HEK293T (cell line): ENCODE measurements at places on chromosomes 3 and 15.
A peak's percentile ranks its signal among the peaks of the same experiment; 100 is the strongest.

DNA sequence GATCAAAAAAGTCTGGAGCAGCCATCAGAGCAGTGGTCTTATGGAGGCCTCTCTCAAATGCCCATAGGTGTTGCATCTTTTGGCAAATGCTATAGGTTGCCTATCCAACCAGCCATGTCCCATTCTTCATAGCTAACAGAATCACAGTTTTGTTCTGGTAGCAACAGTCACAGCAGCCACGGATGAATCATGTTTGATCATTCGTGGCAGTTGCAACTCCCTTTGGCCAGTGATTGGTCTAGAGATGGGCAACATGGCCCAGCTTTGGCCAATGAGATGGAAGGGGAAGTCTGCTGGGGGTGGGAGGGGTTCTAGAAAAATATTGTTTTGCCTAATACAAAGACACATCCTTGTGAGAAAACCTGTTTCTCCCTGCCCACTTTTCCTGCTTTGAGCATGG is 50.3 kb upstream of the PPP2R3A start:
- DNase-seq = no peak

DNA sequence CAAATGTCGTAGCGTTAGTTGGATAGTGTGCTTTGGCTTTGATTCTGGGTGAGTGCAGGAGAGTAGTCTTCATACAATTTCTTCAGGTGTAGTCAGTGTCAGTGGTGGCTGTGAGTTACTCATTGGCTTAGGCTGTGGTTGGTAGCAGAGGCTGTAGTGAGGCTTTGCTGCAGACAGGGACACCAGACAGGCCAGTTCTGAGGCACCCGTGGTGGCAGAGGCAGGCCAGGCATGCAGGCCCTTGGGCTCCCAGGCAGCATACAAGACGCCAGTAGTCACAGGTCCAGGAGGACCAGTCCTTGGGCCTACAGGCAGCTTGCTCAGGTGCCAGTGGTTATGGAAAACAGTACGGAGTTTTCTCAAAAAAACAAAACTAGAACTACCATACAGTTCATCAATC is 61.3 kb downstream of the DMXL2 start:
- DNase-seq = no peak

DNA sequence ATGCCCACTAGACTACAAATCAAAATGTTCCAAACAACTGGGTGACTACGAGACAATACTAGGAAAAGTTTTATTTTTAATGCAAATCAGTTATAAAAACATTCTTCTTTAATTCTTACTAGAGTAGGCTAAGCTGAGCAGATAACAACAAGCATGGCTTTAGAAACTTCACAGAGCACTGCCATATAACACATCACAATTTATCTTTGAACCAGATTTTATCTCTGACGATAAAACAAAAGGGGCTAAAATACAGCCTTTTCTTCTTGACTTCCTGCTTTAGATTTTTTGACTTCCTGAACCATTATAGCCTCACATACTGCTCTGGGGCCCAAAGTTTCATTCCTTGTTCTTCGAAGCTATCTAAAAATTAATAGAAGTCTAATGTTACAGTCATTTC is 25.9 kb downstream of the TBC1D2B start:
- no peak for DNase-seq

DNA sequence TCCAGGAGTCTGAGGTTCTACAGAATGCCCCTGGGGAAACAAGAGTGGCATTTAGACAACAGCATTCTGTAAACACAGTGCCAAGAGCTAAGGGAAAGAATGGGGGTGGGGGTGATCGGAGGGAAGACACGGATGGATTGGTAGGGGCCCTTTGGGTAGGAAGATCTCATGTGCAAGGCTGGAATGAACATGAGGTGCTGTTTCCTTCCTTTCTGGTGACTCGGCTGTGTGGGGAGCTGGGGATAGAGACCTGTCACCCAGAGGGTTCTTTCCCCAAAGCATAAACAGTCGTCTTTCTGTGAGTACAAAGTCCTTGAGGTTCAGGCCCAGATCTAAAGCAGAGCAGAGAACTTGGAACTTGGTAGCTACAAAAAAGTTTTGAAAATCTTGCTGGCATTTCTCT is 11.7 kb downstream of the TPM1 start:
- no peak for DNase-seq

- no peak for DNase-seq
These were observed 87.5 kb downstream of the KCNMB2 start for GRCh38 chr3:178623666-178624255.

GRCh38 chr15:69037977-69038376 is 23.5 kb downstream of the NOX5 start:
- no peak for DNase-seq

GRCh38 chr3:13495921-13496723 is 16.0 kb downstream of the HDAC11 start:
- DNase-seq = peak; percentile 72

- DNase-seq = no peak
These were observed 196.2 kb upstream of the MRPL3 start for GRCh38 chr3:131699001-131699400.

- DNase-seq = no peak
These were observed 827.4 kb upstream of the NR2F2 start for GRCh38 chr15:95503107-95503506.

GRCh38 chr3:45187694-45188141 is 38.4 kb downstream of the TMEM158 start:
- no peak for DNase-seq

DNA sequence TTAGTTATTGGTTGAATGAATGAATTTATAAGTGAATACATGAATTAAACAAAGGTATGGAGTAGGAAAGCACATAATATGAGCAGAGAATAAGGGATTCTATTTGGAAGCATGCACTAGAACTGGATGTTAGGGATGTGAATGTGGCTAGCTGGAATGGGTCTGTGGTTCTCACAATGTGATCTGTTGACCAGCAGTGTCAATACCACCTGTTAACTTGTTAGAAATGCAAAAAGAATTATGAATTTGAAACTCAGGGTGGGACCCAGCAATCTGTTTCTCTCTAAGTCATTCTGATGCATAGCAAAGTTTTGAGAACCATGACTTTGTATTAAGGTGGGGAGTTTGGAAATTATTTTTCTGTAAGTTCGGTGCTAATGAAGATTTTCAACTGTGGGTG is 41.0 kb upstream of the SATB1 start:
- no peak for DNase-seq

DNA sequence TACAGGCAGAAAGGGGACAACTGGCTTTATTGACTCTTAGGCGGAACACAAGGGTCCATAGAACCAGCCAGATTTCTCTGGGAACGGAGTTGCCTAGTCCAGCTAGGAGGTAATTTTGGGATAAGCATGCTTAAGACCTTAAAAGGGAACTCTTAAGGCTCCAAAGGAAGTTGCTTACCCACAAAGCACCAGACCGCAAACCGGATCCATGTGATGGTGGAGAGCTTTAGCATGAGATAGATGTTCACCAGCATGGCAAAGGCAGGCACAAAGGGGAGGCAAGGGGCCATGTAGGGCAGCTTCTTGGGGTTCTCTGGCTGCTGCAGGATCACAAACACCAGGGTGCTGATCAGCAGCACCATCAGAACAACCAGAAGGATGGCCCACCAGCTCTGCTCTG is 61.4 kb downstream of the CLDN11 start:
- DNase-seq = no peak

GRCh38 chr3:159787178-159787574 is 201.5 kb upstream of the IL12A start:
- no peak for DNase-seq

DNA sequence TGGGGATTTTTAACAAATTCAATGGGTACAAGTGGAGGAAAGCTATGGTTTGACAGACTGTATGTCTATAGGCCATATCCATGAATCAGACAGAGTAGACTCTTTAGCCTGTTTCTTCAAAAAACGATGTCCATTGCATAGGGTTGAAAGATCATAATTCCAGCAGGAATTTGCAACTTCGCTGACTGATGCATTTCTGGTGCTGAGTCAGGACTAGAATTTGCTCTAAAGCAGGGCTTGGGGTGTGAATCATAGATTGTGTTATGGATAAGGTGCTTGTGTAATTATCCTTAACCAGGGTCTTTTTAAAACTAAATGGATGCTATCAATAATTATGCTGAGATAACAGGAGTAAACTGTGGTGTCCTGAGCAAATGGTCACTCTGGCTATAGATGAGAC is 200.4 kb upstream of the TBC1D5 start:
- no peak for DNase-seq

- DNase-seq = peak; percentile 64
These were observed 63.7 kb downstream of the DCLK3 start for GRCh38 chr3:36700537-36701248.

DNA sequence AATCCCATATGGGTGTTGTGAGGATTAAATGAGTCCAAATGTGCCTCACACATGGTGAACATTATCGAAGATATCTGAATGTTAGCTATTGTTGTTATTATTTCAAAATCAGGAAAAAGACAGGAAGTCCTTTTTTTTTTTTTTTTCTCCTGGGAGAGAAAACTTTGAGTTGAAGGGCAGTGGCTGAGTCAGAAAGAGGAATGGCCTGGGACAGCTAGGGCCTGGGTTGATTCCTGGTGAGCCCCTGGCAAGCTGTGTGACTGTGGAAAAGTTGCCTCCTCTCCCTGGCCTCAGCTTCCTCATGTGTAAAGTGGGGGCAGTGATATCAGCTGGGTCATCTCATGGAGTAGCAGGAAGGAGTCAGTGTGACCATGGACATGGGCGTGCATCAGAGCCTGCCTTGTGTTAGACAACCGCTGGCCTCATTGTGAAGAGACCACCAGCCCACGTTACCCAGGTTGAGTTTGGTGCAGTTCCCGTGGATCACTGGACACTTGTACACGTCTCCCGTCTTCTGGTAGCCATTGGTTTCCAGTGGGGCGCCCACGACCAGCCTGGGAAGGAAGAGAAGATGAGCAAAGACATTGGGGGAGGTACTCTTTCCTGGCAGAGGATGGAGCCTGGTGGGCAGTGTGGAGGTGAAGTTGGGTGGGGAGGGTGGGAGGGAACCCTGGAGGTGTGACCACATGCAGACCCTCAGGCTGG is 63.1 kb downstream of the ITGA11 start:
- DNase-seq = no peak

- DNase-seq = no peak
These were observed 20.1 kb upstream of the BCL6 start for GRCh38 chr3:187765342-187765741.

DNA sequence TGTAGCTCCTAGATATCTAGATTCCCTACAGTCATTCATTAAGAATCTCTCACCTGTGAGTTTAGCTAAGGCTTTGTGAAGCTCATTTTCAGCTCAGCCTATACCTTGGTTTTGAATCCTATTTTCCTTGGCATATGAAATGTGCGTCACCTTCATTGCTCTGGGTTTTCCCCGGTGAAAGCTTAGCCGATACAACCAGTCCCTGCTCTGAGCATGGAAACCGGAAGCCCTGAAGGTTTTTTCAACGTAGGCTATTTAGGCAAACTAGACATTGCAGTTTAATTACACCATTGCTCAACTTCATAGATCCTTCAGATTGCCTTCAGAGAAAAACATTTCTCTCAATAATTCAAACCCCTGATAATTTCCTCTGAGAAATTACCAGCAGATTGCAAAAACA is 206.8 kb upstream of the TPRG1 start:
- no peak for DNase-seq

DNA sequence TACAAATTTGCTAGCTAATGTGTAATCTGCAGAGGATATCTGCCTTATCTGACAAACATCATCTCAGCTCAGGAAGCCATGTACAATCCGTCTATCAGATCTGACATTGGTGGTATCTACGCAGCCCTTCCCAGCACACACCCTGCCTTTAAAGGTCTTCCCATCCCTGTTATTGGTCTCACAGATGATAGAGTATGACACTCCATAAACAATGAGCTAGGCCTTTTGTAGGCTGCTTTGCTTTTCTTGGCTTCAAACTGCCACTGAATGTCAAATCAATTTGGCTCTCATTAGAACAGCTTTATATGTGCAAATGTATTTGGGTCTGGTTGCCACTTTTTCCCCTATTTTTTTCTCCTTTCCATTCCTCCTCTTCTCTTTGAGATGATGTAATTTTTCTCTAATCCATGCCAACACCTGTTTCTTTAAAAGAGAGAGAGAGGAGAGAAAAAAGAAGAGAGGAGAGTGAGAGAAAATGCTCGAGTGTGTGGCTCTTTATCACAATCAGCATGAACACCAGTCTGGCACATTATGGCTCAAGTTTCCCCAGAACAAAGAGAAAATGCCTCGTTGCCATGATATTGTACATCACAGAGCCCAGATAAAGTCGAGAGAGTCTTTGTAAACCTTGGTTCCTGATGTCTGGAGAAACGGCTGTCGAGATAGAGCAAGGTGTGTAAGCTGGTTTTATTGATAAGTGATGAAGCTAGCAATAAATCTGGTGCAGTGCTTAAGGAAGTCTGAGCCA is 80.8 kb upstream of the DPH6 start:
- no peak for DNase-seq

- no peak for DNase-seq
These were observed 86.8 kb downstream of the RFTN1 start for GRCh38 chr3:16426665-16427064.

- peak; percentile 56 for DNase-seq
These were observed 2.0 kb downstream of the MECOM start for GRCh38 chr3:169661361-169662131.

- DNase-seq = no peak
These were observed 105.8 kb upstream of the RASGRP1 start for GRCh38 chr15:38670128-38671005.

- no peak for DNase-seq
These were observed 38.4 kb upstream of the FURIN start for GRCh38 chr15:90829942-90830440.

DNA sequence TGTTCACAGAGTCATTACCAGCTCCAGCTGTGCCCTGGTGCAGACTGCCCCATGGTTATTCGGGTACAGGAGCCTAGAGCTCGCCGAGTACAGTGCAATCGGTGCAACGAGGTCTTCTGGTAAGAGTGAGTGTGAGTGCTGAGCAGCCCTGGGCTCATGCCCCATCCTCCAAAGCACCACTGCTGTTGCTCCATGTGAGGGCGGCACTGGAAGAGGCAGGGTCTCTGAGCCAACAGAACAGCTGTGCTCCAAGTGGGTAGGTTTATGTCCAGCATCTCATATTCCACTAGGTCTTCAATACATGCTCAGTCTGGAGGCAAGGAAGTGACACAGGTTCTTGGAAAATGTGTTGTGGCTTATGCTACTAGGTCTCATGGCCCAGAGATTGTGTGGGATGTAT is 19.5 kb upstream of the P4HTM start:
- DNase-seq = no peak

DNA sequence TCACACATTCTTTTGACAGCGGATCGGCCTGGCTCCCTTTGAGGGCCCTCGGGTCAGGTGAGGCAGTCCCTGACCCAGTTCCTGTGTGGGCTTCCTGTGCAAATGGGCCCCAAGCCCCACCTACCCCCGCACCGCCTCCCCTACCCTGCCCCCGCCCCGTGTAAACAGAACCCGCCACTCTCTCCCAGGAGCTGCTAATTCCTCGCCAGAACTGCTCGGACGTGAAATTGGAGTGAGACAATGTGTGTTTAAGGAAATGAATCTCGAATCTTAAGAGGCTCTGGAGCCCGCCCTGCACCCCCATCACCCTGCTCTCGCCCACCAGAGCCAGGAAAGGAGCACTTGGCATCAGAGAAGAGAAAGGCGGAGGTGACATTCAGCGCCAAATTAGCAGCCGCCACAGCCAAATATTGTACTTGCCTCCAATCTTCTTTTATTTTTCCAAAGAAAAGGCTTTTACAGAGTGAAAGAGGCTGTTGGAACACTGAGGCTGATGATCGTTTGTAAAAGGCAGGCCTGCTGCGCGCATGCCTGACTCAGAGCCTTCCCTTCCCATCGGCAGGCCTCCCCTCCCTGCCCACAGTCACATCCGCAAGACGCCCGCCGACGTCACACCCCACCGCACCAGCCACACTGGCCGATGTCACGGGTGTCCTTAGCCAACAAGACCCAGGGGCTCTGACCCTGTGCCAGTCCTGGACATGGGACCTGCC is 53.1 kb downstream of the CACNA2D2 start:
- DNase-seq = no peak
